ENCODE measurements at places on chromosomes 6 and 20.

DNA sequence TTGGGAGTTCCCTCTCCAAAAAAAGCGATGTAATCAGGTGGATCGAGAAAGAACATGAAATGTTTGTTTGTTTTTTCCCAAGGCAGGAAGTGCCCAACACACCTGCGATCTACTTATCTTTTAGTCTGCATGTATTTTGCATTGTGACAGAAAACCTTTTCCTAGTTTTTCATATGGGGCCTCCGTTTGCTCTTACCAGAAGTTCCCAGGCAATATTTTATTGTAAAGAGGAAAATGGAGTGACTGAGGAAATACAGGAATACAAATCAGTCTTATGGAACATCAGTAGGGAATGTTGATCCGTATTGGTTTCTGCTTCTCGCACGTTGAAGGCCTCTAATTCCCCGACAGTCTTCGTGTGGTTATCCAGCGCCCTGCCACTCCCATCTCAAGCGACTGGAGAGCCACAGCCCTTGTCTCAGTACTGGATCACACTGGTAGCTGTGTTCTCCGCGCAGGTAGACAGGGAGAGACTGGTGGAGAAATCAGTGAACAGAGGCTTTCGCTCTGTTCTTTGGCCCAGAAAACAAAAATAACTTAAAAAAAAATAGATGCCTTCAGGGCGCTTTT, 107.4 kb downstream of the TRIM27 start:
- no peak for DNase-seq

GRCh38 chr20:41524980-41525613, 93.1 kb downstream of the CHD6 start:
- DNase-seq = no peak

- DNase-seq = no peak
Observed at GRCh38 chr20:34024723-34025351, 31.1 kb downstream of the RALY start.

- DNase-seq = no peak
Observed at GRCh38 chr6:18207949-18208348, 52.7 kb downstream of the KDM1B start.

DNA sequence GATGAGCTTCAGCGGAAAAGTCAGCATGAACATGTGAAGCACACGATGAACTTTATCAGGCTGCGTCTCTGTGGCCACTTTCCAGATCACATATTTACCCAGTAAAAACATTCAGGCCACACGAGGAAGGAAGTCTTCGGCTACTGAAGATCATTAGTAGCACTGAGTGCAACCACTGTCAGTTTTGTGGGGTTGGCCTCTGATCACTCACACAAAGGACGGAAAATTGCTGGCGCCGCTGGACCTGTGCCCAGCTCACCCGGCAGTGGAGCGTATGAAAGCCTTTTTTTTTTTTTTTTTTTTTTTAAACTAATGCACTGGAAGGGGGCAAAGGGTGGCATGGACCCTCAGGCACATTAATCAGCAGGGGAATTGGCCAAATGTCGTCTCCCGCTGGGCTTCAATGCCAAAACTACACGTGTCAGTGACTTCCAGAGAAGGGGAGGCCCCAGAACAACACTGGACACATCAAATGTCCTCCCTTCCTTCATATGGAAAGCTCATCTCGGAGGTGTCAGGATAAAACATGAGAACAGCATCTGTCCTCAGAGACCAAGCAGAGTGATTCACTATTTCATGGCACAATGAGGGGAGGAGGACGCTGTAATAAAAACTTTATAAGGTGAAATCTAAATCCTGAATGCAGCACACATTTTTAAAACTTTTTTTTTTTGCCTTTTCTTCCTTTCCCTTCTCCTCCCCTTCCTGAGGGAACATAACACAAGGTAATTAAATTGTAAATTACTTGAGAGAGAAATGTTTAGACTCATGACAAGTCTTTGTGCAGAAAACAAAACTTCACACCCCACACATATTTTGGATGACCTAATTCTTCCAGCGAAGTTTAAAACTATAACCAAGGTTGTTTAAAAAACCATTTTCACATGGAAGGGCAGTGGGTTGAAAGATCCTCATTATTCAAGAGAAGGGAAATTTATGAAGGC, 223.4 kb downstream of the FOXC1 start:
- no peak for DNase-seq

- no peak for DNase-seq
Observed at GRCh38 chr20:51560550-51561307, 18.2 kb upstream of the NFATC2 start.

DNA sequence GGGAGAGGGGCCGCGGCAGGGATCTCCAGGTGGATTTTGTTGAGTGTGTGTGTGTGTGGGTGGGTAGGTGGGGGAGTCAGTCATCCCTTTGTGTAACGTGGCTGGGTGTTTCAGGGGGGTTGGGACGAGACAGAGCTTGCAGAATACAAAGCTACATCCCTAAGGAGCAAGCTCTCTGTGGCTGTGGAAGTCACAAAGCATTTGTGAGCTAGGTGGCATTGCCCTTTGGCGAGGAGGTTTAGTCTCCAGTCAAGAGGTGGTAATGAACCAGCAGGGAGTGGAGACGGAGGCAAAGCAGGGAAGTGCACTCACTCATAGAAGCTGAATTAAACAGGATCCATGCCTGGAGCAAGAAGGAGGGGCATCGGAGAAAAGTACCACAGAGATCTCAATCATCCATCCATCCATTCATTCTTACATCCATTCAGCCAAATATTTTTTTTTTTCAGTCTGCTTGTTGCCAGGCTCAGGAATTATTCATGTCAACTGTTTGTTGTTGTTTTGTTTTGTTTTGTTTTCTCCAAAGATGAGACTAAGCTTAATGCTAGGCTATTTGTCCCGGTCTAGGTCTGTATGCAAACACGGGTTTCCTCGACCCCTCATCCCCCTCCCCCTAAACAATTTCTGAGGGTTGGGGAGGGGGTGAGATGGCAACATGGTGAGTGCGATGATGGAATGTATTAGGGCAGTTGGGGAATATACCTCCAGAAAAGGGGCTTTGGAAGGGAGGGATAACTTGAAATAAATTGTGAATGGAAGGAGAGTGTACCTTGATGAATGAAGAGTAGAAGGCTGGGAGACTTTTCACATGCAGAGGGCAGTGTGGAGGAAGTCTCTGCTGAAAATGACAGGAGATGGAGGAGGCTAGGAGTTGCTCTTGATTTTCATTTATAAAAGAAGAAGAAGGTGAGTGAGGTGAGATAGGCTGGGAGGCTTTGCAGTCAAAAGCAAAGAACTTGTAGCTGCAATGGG, 1.0 kb downstream of the HCRTR2 start:
- no peak for DNase-seq

DNA sequence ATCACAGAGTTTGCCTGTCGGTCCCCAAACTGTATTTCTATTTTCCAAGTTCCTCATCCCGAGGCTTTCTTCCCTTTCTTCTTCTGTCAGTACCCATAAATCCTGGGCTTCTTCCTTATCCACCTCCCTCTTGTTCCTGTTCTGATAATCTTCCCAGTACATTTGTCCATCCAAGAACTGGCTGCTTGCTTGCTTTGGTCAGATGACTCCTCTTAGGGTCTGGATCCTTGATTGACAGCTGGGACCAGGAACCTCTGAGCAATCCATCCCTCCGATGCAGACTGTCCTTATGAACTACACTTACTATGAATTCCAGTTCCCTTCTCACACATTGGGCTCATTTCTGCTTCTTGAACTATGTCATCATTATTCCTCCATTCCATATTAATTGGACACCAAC, 275.3 kb upstream of the CITED2 start:
- no peak for DNase-seq

- DNase-seq = no peak
Observed at GRCh38 chr6:126102358-126102757, 116.0 kb downstream of the TRMT11 start.

DNA sequence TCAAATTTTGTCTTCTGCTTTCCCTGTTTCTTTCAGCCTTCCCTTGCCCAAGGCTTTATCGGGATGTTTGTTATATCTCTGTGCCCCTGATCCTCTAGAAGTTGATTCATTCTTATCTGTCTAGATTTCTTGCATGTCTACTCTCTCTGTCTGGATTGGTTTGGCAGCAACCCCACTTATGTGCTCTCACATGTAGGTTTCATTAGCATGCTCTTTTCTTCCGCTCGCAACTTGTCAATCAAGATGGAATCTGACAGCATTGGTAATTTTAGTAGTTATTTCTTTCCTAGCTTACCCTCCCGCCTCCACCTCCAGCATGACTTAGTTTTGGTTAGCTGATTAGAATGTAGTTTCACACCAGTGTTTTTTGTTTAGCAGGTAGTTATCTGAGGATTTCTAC, 39.3 kb downstream of the LRRC1 start:
- DNase-seq = no peak

DNA sequence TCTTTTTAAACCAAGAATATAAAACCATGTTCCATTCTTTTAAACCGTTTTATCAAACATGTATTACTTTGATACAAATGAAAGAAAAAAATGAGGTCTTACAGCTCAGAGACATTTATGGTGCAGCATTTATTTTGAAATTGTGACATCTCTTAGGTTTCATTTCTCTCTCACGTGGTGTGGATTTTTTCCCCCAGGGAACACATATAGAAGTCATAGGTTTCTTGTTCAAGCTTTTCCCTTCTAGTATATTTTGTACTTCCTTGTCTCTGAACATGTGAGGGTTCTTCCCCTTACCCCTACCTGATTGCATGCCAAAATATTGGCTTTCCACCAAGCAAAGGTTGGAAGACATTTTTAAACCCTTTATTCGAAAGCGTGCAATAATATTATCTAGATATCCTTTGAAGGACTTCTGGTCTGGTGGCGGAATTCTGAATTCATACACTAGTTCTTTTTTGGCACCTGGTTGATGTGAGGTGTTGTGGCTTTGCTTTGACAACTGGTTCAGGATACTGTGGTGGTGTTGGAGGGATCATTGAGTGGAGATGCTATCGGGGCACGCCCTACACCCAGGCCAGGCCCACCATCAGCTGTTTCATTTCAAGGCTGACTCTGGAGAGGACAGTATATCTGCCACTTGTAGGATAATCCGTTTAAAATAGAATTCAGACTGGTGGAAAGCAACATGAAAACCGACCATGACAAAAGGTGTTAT, 5.6 kb upstream of the FAM50B start:
- no peak for DNase-seq

DNA sequence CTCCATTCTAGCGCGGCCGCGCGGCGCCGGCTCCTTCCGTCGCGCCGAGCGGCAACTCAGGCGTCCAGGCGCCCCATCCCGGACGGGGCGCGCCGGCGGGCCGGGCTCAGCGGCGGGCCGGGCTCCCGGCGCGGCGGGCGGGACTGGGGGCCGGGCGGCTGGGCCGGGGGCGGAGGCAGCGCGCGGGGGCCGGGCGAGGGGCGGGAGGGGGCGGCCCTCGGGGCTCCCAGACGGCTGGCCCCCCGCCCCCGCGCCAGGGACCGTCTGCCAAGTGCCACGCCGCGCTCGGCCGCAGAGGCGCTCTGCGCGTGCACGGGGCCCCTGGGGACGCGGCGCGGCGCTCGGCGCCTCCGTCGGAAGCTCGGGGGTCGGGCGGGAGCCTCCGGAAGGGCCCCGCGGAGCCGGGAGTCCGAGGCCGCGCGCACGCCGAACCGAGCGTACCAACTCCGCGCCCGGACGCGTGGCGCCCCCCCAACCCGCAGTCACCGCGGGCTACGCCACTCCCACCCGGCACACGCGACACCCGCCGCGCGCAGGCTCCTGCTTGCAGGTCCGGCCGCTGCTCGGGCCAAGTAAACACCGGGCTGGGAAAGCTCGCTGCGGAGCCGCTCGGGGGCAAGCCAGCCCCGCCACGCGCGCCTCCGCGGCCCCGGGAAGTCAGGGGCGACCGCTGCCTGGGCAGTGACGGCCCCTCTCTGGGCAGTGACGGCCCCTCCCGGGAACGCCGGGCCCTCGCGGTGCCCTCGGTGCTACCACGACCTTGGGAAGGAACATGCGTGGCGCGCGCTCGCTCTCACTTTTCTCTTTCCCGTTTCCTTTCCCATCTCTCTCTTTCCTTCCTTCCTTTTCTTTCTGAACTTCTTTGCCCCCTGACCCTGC, at the start of gene PREX1:
Gene PREX1, minus strand, starts transcription at position 145 of the 879 bp plus-strand sequence. Its CDS starts 139 bp downstream, at position 6.
- peak; percentile 85 for DNase-seq

GRCh38 chr6:11172501-11173327, 59.8 kb downstream of the NEDD9 start:
- peak; percentile 83 for DNase-seq

DNA sequence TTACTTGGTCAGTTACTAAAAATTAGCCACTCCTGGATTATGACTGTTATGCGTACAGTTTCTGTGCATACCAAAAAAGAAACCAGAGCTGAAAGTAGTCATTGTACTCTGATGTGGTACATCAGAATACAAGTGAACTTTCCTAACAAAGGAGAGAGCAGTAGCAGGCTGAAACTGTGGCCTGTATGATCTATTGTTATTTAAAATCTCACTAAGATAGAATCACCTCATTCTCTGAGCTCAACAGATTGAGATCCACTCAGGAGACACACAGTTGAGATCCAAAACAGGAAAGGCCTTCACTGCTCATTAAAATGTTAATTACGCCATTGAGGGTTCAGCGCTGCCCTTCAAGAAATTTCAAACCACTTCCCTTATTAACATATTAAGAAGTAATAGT, 576.4 kb downstream of the LMBRD1 start:
- no peak for DNase-seq

- DNase-seq = no peak
Observed at GRCh38 chr6:42224222-42225028, 6.8 kb upstream of the MRPS10 start.

DNA sequence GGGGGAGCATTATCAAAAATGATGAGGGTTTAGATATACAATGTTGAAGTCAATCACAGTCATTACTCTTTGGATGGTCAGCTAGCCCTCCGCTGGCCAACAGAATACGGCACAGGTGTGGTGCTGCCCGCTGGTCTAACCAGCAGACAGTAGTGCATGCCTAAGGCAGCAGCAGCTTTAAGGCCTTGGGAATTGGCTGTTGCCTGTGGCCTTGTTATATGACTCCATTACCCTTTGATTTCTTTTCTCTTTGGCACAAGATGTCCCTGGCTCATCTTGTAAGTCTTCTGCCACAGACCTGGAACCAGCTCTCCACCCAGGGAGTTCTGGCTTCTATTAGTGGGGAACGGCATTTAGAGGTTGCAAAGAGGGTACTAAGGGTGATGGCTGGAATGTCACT, 110.2 kb downstream of the WDR27 start:
- DNase-seq = no peak

GRCh38 chr6:97322811-97323210, 39.8 kb upstream of the MMS22L start:
- DNase-seq = no peak

DNA sequence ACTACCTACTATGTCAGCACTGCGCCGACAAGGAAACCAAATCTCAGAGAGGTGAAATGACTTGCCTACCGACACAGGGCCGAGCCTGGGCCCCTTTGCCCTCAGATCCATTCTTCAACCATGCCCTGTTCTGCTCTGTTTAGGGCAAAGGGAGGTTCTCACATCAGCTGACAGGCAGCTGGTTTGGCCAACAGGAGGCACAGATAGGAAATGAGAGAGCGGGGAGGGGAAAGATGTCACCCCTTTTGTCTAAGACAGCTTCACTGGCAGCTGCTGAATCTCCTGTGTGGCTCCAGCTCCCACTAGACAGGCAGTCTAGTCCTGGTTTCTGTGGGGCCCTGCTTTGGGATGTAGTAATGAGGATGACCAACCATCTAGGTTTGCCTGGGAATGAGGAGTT, 158.7 kb downstream of the TMEM200A start:
- no peak for DNase-seq

All from activated naive CD8-positive, alpha-beta T cell treated with anti-CD3 and anti-CD28 coated beads, Interleukin-2, amount 50 U/mL, for 24 hours (primary cell).